ENCODE measurements at places on chromosomes 7 and 10.

- DNase-seq = no peak
Observed at GRCh38 chr10:70597856-70598815, 4.4 kb downstream of the PRF1 start.

DNA sequence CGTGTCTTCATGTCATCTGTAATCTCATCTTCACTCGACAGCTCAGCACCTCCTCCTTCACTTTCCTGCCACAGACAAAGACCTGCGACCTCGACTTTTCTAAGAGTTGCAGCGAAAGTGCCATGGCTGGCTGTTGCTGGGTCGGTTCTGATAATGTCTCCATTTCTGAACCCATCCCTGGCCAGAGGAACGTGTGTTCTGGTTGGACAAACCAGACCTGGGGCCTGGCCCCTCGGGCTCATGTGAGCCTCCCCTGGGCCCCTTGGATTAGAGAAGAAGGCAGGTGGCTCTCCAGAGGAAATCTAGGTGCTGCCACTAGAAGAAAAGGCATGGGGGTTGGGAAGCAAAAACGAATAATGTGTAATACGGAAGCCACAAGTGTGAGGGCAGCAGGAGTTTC, 273.7 kb downstream of the GLRX3 start:
- DNase-seq = no peak

DNA sequence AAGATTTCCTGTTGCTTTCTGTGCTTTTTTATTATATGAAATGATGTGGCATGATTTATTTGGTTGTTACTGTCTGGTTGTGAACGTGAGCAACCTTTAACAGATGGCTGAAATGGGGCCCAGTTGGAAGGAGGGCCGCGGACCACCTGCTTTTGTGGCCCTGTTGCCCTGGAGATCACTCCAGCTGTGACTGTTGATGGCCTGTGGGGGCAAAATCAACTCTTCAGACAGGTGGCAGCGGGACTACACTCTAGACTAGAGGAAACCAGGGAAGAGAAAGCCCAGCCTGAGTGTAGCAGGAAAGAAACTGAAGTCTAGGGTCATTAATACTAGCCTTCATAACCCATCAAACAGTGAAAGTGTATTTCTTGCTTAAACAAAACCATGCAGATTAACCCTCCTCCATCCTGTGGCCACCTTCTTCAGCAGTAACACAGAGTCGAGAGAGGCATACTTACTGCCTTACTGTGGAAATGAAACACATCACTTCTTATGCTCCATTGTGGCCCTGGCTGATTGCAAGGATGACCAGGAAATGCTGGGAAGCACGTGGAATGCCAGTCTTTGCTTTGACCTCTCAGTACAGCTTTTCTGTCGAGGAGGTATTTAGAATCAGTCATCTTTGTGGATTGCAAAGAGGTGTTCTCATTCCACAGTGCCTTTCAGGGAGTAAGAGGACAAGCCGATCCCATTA, 80.5 kb downstream of the CCNY start:
- no peak for DNase-seq

DNA sequence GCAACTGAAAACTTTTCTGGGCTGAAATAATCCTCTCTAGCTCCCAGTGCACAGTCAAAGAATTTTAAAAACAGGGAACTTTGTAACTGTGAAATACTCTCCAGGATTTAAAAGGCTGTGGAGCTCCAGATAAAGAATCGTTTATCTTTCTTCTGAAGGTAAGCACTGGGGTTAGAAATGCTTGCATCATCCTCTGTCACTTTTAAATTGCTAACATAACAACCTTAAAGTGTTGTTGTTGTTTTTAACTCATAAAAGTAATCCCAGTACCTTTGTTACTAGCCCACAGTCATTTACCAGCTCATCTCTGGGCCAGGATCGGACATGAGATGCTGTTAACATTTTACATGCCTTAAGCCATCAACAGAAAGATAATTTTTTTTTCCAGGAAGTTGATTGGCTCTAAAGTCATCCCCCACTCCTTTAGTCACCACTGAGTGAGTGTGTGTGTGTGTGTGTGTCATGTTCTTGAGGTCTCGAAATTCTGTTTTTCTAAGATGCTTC, at the start of gene SLC39A12:
TSS of gene SLC39A12 (plus strand) at position 51 of the 504 bp plus-strand sequence. CDS start 1,359 bp downstream, outside the sequence.
- no peak for DNase-seq

DNA sequence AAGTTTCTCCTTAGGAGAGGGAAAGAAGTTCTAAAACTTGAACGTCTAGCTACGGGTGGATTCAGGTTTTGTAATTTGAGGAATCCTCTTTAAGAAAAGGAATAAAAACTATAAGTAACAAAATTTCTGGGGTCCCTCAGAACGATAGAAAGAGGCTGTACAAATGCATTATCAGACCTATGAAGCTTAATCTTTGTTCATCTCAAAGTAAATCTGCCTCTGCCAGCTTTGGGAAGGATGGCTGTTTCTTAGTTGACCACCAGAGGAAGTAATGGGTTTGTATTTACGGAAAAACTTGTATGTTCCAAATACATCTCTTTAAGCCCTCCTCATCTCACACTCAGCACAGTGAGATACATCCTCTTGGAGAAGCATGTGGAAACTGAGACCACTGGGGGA, 864 bp downstream of the PSTK start:
- no peak for DNase-seq

GRCh38 chr10:15877836-15878576, 17.7 kb upstream of the MINDY3 start:
- DNase-seq = no peak

- DNase-seq = no peak
Observed at GRCh38 chr7:152699079-152699478, 23.1 kb upstream of the XRCC2 start.

- no peak for DNase-seq
Observed at GRCh38 chr7:151308791-151309190, 32.8 kb upstream of the NUB1 start.

GRCh38 chr10:21398563-21399231, 126.8 kb downstream of the SKIDA1 start:
- no peak for DNase-seq

DNA sequence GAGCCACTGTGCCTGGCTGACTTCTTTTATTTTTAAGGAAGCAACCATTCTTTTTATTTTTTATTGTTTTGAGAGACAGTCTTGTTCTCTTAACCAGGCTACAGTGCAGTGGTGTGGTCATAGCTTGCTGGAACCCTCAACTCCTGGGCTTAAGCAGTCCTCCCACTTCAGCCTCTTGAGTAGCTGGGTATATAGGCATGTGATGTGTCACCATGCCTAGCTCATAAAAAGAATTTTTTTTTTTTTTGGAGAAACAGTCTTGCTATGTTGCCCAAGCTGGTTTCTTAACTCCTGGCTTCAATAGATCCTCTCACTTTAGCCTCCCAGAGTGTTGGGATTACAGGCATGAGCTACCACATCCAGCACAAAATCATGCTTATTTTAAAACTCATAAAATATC, 5.8 kb downstream of the MCU start:
- DNase-seq = no peak

DNA sequence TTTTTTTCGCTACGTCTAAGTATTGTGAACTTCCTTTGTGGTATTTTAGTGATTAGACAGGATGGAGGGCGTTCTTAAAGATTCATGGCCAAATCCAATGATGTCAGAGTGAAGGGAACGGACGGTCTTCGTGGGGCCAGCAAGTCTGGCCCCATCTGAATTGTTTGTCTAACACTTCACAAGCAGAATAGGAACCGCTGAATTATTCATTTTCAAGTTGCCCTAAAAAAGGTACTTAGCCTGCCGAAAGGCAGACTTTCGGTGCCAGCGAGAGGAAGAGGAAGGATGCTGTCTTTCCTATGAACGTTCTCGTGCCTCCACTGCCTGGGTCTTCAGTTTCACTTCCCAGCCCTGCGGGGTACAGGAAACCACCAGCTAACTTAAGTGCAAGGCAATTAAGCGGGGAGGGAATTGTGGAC, 145.7 kb upstream of the SH2B2 start:
- no peak for DNase-seq

GRCh38 chr10:119165171-119166117, at the start of gene SFXN4:
TSS of gene SFXN4 (minus strand) at chr10:119165714. CDS start at chr10:119165647, 67 bp downstream.
- peak; percentile 65 for DNase-seq

DNA sequence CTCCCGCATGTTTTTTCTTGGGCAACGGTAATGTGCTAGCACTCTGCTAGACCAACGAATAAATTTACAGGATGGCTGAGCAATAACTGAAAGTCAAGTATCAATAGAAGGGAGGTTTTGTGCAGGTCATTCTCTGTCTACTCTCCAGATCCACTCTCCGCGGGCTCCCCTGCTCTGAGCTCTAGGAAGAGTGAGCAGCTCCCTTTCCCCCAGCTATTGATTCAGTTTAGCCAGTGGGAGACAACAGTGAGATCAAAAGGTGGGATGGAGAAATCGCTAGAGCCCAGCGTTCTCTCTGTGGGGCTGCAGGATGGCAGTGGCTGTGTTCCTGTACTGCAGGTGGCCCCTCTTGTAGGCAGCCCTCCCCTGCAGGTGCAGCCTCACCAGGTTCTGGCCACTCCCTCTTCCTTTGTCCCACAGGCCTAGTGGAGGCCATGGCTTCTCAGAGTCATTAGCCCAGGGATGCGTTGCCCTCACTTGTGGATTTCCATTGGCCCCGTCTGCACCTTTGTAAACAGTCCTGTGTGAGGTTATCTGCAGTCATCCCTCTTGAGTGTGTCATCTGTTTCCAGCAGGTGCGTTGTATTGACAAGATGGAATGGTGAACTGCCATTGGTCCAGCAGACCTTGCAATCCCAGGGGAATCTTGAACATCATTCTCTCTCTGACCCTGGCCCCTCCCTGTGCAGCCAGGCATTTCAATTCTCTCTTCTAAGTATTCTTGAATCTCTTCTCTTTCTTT, 11.1 kb downstream of the MSRB2 start:
- DNase-seq = no peak

DNA sequence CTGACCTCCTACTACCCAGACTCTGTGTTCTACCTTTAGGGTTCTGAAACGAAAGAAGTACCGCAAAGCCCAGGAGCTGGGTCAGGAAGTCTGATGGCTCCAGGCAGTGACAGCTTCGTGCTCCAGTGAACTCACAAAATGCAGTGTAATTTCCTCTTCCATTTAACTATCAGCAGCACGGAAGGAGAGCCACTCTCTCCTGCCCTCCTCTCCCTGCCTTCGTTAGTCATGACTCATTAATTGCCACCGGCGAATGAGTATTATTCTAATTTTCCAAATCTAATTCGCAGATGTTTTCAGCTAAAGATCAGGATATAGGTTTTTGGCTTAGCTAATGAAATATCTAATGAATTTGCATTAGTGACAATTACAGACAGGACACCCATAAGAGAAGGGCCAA, 1262.0 kb downstream of the TYW1 start:
- no peak for DNase-seq

Measured in T-helper 22 cell (primary cell).